Cortex of kidney (tissue), 1 donor: ENCODE measurements at places on chromosomes 12 and 14.

GRCh38 chr12:112239881-112240280, 114.5 kb downstream of the TRAFD1 start:
- no peak for DNase-seq

- DNase-seq = no peak
These were observed 104.5 kb downstream of the SLC8A3 start for GRCh38 chr14:70084226-70084625.

GRCh38 chr14:74922752-74923401, at the start of gene RPS6KL1:
Gene RPS6KL1, minus strand, starts transcription at chr14:74923260. Its CDS starts 1,719 bp downstream, at chr14:74921541.
- no peak for DNase-seq

DNA sequence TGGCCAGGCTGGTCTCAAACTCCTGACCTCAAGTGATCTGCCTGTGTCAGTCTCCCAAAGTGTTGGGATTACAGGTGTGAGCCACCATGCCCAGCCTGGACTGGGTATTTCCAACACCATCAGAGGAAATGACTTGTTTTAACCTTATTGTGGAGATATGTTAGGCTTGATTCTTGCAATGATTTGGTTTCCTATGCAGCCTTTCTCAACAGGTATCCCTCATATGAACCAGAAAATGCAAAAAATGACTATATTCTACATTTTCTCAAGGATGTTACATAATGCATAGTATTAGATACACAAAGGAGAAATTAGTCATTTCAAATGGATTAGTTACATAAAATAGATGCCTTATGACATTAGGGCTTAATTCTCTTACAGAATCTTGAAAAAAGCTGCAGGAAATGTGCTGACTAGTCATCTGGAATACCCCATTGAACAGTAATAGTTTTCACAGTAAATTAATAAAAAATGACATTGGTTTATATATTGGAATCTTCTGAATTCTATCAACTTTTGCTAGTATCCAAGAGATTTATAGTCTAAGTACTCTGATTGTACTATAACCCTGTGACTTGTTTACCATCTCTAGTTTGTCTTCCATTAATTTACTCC, 132.6 kb downstream of the INSM2 start:
- no peak for DNase-seq

DNA sequence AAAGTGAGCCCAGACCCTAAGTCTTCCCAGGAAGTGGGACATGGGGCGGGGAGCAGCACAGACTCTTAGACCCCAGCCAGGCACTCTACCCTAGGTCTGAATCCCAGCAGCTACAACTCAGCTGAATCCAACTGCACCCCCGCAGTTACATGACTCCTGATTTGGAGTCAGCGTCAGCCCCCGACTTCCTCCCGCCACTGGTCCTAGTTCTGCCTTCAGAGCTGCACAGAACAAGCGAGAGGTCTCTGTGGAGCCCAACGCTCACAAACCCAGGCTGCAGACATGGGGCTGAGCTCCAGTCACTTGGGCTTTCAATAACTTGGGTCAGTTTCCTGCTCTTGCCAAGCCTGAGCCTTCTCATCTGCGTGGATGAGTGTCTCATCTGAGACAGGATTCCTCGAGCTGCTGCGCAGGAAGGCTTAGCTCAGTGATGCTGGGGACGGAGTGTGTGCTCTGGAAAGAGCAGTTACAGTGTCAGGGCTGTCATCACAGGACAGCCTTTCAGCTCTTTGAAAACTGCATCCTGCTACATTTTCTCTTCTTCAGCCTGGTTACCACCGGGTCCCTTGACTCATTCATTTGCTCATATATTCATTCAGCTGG, 30.6 kb upstream of the NXPH4 start:
- no peak for DNase-seq

GRCh38 chr12:51009056-51009440, 17.1 kb downstream of the SLC11A2 start:
- DNase-seq = no peak

DNA sequence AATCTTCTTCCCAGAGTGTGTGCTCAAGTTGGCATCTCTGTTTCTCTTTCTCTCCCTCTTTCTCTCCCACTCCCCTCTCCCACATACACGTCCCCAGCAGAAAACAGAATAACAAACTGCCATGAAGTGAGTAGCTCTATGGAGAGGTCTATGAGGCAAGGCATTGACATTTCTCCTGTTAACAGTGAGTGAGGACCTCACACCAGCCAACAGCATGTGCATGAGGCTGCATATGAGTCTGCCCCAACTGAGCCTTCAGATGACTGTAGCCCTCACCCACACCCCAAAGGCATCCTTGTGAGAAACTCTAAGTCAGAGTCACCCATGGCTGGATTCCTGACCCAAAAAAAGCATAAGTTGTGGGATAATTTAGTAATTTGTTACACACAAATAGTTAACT, 50.4 kb downstream of the MAGOHB start:
- DNase-seq = no peak

DNA sequence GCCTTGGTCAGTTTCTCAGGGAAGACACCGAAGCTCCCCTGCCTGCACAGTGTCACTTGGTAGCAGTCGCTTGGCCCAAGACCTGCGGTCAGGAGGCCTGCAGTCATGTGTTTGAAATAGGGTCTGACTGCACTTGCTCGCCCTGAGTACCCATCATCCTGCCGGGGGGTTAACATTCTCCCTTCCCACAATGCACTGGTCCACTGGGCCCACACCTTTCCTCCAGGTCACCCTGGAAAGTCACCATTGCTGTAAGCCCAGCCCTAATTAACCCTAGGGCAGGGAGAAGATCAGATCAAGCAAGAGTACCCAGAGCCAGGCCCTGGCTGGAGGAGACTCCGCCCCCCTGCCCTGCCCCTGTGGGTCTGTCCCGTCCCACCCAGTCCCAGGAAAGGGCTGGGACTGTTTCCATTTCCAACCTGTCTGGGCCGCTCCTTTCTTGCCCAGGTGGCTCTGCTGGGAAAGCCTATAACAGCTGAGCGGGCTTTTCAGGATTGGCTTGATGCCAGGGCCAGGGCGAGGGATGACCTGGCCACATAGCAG, 87.1 kb downstream of the ZFP36L1 start:
- DNase-seq = no peak

DNA sequence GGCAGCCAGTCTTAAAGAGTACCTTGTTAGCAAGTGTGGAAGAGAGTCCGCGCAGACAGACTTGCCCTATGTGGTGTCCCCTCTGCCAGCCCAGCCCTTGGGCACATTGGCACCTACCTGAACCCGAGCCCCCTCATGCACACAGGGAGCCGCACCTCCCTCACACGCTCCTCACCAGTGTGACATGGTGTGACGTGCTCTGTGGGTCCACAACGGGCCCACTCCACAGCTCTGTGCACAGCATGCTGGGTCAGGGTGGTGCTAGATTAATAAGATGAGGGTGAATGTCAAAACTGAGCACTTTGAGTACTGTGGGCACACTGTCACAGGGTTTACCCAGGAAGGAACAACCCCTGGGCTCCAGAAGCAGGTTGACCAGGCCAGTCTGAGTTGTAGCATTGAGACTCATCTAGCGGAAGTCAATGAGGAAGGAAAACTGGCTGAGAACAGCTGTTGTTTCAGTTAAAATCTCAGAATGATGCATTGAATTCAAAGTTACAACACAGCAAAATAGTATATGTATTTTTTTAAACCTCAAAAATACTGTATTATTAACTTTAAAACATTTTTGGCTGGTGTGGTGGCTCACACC, 53.4 kb upstream of the AMN start:
- DNase-seq = no peak

- no peak for DNase-seq
These were observed 37.3 kb downstream of the SNX6 start for GRCh38 chr14:34592623-34593022.

- DNase-seq = no peak
These were observed 138.5 kb upstream of the AMIGO2 start for GRCh38 chr12:47218191-47218654.

DNA sequence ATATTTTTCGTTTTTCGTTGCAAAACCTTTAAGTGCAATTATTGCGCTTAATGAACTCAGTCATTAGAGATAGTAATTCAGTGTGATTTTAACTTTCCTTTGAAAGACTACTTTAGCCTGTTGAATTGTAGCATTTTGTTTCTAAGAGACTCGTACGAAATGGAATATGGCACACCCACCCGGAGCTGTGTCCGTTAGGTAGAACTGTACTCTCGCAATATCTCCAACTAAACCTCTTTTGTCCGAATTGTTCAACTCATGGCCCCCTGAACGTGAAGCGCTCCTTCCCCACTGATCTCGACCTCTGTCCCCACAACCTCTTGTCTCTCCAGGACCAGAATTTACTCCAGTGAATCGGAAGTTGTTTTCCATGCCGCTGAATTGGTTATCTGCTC, 800 bp downstream of the PCNX4 start:
- no peak for DNase-seq

- no peak for DNase-seq
These were observed 144.3 kb upstream of the GSC start for GRCh38 chr14:94914191-94914590.

GRCh38 chr12:128245121-128245520, 21.8 kb upstream of the TMEM132C start:
- DNase-seq = no peak

- no peak for DNase-seq
These were observed 8.0 kb downstream of the PHB2 start for GRCh38 chr12:6962285-6963015.

DNA sequence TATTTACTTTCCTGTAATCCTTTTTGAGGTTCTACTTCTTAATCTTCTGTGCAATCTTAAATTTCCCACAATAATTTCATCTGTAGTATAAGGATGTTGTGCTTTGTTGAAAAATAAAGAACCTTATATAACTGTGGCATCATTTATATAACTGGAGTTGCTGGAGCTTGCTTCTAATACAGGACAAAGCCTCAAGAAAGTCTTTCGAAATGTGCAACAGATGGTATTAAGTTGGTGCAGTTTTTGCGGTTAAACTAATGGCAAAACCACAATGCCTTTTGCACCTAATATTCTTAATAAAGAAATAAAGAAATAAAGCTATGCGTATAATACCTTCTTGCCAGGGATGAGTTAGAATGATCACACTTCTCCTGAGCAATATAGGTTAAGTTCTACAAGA, 180.0 kb downstream of the KITLG start:
- no peak for DNase-seq

DNA sequence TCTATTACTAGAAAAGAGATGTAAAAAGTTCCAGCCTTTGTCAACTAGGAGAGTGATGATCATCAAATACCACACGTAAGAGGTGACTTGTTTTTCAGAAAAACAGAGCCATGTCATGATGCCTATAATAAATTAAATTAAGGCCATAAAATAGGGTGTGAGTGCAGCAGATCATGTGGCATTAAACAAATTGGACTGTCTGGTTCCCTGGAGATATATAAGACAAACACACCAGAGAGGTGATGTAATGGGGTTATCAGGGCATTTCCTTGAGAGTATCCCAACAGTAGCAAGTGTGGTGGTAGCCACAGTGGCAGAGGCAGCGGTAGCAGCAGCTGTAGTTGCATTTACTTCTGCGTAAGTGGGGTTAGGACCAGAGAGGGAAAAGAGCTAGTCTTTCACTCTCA, 14.6 kb upstream of the GALNT6 start:
- no peak for DNase-seq

DNA sequence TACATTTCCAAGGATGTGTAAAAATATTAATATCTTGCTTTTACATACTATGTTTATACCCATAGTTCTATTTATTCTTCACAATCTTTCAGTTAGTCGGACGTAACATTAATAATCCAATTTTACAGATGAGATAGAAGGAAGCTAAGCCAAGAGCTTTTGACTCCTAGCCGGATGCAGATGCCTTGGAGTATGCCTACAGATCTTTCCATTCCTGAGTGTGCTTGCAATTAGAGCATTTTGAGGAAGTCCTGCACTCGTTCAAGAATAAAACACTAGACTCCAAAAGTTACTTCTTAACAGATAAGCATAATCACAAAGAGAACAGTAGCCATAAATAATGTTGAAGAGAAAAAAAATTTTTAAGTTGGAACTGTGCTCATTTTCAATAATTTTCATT, 337.6 kb upstream of the CLEC14A start:
- no peak for DNase-seq

DNA sequence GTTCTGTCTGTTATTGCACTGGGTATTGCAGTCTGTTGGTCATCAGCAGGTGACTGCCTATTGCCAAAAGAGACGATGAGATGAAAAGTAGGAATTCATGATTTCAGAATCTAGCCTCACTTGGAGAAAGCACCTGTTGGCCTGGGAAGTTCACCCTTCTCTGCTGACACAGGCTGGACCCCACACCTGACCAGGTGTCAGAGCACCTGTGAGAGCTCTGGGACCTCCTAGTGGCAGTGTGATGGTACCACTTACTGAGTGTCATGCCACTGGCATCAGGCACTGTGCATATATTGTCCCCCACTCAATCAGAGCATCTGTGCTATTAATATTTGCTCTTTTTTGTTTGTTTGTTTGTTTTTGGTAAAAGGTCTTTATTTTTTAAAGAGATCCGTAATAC, 68.0 kb downstream of the RASSF3 start:
- DNase-seq = no peak

DNA sequence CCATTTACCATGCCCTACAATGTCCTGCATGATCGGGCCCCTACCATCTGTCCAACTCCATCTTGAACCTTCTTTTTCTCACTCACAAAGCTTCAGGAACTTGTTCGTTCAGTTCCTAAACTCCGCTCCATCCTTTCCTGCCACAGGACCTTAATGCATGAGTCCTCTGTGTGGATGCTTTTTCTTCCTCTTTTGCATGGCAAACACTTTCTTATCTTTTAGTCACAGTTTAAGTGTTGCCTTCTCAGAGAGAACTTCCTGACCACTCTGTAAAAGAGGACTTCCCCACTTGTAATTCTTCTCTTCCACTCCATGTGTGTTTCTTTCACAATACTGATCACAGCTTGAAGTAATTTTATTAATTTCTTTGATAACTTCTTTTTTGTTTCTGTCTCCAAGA, 54.4 kb upstream of the ETV6 start:
- DNase-seq = no peak

DNA sequence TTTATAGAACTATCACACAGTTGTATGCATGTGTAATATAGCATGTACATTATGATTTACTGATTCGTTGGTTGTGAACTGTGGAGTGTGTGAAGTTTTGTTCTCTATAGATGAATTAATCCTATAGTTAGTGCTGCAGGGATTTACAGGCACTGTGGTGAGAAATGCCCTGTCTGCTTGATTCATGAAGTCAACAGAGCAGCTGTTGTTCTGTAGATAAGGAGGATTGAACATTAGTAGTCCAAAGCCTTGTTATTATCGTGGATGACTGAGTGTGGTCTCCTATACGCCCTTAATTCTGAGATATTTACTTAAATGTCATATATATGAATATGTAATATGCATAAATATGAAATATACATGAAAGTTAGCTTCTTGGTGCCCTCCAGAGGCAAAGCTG, 98.3 kb downstream of the DNAH10 start:
- DNase-seq = no peak

DNA sequence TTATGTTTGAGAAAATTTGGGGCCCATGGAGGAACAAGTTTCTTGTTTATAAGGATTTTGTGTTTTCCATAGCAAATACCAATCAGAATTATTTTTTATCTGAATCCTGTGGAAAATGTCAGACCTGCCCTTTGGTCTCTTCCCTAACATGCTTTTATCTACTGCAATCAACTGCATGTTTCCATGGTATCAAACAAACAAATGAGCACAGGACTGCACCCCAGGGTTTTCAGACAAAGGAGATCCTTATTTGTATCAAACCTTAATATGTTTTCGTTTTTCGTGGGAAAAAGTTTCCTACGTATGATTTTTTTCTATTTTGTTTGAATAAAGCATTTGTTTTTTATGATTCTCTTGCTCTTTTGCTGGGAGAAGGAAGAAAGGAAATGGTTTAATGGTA, 91.1 kb downstream of the GPR135 start:
- no peak for DNase-seq
